ENCODE measurements at places on chromosomes 16 and 17. TPM values are rescaled to one million over a fixed set of nuclear protein-coding genes. Genes with fewer than 3 reads are reported as not detected.

Gene ATP2A1
- 1.3 TPM for total RNA-seq

GRCh38 chr16:10756574-10756973 is 12.9 kb downstream of the NUBP1 start:
- DNase-seq: no peak

DNA sequence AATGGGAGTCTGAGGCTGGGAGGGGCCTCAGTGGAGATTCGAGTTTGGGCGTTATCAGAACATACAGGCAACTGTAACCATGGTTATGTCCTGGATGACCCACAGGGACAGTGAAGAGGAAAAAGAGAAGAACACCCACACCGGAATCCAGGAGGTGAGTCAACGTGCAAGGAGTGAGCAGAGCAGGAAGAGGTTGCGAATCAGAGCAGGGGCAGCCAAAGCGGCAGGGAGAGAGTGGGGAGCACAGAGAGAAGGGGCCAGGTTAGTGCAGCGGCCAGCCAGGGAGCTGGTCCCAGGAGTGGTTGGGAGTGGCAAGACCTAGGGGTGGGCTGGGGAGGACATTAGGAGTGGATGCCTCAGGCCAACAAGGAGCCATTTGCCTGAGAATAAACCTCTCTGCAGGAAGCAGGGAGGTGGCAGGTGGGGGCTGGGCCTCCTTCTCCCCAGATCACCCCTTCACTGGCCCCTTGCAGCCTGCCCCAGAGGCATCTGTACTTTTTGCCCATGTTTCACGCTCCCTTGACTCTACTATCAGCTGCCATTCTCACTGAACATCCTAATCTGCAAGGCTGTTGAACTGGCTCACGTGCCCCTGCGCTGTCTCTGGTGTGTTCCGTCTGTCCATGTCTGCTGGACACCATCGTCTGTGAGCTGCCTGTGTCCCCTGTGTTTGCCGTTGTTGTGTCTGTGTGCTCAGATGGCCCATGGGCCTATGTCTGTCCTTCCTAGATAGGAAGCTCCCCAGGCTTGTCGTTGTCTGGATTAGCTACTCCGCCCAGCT is 5.1 kb downstream of the KRT13 start:
- no peak for DNase-seq

DNA sequence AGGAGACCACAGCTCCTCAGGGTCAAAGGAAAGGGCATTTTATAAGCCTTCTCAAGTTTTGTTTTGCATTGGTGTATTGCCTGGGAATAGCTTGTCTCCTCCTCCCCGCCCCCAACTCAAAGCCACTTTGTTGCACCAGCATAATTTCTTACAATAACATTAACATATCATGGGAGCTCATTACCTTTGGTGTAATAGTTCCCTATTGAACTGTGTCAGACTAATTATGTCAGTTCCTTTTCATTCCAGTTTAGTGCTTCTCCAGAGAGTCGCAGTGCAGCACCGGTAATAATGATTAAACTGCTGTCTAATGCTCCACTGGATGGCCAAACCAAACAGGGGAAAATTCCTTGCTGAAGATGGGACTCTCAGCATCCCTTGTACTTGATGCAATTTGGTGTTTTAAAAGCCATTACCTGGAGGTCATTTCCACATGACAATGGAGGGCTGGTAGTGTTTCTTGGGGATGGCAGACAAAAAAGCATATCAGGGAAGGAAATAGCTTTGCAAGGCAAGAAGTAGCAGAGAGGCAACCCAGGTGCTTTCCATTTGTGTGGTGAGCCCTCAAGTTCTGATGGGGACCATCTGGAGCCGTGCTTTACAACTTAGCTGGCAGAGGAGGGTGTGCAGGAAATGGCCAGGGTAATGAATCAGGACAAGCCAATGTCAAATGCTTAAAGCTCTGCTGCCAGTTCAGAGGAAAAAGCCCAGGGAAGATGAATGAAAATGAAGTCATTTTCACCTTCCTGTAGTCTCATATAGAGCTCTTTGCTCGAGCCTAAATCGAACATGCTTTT is 91.5 kb upstream of the NLRP1 start:
- DNase-seq: no peak

DNA sequence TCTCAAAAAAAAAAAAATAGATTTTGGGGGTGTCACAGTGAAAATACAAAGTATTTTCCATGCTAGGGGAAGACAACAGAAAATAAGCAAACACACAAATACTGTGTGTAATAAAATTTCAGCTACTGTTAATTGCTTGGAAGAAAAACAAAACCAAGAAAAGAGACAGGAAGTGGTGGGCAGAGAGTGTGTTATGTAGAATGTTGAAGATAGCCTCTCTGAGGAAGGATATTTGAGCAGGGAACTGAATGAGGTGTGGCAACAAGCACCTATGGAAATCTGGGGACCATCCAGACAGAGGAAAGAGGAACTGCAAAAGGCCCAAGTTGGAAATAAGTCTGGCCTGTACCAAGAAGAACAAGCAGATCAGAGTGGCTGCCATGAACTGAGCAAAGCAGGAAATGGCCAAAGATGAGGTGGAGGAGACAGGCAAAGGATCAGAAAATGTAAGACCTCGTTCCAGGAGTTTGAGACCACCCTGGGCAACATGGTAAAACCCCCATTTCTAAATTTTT is 7.8 kb upstream of the USP31 start:
- DNase-seq: no peak

- DNase-seq: no peak
Observed at GRCh38 chr16:81715358-81716196, 63.5 kb upstream of the PLCG2 start.

DNA sequence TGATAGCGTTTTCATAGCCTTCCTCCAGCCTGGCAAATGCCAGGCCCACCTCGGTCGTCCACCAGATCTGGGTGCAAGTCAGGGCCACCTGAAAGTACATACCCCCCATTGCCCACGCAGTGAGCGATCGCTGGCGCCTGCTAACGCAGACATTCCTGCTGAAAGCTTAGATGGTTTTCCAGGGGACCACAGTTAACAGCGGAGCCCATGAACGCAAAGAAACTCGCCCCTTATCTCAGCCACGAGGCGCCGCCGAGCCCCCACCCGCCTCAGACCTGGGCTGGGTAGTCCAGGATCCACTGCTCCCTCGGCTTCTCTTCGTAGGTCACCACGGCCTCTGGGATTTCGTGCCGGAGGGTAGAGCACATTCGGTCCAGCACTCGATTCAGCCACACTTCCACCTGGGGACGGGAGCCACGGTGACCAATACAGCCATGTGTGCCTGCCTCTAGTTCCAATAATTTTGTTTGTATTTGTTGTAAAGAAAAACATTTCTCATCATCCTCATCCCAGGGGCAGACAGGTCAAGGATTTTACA is 74.5 kb downstream of the DNAH17 start:
- no peak for DNase-seq

DNA sequence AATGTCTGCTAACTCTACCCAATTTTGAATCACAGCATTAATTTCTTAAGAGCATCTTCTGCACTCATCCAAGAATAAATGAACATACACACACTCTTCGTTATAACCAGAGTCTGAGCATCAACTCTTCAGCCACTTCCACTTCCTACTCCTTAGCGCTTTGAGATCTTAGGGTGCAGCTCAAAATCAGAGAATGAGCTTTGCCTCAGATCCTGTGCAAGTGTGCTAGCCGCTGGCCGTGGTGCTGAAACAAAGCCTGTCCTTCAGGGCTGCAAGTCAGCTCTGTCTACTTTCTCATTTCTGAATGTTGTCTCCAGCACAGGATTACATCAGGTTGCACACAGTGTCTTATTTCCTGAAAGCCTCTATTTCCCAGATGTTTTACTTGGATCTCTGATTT is 165.4 kb downstream of the AIPL1 start:
- no peak for DNase-seq

DNA sequence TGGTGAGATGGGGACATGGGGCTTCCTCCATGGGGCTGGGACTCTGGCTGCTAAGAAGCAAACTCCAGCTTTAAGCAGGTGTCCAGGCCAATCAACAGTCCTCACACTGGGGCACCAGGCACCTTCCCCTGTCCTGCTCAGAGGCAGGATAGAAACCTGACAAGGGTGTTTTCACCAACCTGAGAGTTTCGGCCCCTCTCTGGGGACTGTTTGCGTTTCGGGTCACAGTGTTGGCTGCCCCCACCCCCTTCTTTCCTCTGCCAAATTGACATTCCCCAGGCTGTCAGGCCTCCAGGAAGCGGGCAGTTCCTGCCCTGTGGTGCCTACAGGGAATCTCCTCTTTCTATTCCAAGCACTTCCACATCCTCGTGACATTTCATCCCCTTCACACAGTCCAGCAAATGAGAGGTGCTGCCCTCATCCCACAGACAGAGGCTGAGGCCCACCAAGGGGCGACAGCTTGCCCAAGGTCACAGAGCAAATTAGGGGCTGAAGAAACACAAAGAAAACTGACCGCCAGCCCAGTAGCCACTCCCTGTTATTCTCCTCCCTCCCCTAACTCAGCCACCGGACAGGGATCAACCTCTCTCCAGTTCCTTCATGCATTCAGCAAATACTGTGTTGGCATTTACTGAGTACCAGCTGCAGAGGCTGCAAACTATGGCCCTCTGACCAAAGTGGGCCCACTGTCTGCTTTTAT is 38.0 kb downstream of the MMP15 start:
- no peak for DNase-seq

DNA sequence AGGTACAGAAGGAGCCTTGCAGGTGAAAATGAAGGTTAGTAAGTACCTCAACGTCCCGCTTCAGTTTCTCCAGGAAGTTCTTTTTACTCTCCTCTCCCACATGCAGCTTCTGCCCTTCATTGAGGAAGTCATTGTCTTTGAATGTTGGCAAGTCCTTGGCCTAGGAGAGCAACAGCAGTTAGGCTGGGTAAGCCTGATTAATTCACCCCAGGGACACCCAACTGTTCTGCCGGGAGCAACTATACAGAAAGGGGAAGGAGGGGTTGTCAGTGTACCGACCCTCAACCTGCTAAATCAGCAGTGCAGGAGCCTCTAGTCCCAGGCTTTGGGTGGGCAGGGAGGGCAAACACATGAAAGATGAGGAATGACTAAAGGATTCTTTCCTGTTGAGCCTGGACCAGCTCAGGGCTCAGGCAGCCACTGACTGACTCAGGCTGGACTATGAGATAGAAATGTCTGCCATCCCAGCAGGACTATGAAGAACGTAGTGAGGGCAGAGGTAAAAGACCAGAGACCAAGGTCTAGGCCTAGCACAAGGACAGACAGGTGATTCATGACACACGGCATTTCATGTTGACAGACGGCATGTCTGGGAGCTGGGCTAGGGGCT is 21.6 kb downstream of the PIP4K2B start:
- no peak for DNase-seq

DNA sequence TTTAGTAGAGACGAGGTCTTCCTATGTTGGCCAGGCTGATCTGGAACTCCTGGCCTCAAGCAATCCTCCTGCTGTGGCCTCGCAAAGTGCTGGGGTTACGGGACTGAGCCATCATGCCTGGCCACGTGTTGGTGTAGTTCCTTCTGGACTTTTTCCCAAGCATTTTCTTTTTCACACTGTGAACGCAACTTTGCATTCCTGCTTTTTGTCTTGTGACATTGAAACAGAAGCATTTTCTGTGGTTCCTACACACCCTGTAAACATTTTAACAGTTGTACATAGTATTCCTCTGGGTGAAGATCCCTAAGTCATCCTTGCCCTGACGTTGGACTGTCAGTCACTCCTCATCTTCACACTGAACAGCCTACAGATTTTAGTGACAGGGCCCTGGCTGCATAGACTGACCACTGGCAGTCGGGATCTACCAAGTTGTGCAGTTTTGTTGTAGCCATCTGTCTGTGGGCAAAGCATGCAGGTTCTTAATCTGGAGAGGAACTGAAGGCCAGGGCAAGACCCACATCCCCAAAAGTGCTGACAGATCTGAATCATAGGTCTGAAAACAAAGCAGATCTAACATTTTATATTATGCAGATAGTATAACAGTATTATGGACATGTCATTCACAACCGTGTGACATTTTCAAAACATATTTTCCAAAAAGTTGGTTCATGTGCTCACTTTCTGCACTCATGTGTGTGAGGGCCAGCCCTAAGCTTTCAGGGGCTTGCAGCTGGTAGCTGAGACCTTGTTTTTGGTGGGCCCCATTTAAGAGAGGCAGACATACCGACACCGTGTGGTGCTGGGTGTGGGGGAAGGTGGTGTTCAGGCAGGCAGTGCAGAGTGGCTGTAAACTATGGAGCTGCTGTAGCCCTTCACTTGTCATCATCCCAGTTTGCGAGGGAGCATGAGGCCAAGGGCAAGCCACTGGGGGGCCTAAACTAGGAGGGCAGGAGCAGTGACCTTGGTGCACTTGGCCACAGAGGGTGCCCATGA is 59.9 kb downstream of the EPN2 start:
- no peak for DNase-seq
